ENCODE measurements at places on chromosomes 5 and 9. TPM values are rescaled to one million over a fixed set of nuclear protein-coding genes. Genes with fewer than 3 reads are reported as not detected.

SLCO4C1 gene
- total RNA-seq, result under 0.01 TPM

IFNK gene
- total RNA-seq, result not detected

MARVELD2 gene
- total RNA-seq, result 0.27 TPM

PCDHA9 gene
- total RNA-seq, result under 0.01 TPM

MZB1 gene
- total RNA-seq, result 90.8 TPM

GRCh38 chr5:170451747-170452365 is 52.0 kb upstream of the KCNIP1 start:
- no peak for DNase-seq

DNA sequence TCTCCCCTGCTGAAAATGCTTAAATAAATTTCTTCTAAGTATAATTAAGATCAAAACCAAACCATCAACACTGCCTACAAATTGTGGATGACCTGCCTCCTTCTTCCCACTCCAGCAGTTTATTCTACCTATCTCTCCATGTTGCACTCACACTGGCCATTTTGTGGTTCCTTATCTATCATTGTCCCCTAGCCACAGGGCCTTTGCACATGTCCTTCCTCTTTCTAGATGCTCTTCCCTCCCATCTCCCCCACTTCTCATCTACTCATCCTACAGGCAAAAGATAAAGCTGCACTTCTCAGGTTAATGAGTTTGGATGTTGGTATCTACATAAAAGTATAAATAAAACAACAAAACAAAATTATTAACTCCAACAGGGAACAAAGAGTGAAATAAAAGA is 70.6 kb upstream of the CCNG1 start:
- DNase-seq, result no peak

- no peak for DNase-seq
Measured at GRCh38 chr5:159782197-159782994, 133.9 kb upstream of the ADRA1B start.

GRCh38 chr5:122310889-122311288 is 1.1 kb upstream of the SNCAIP start:
- no peak for DNase-seq

- DNase-seq, result no peak
Measured at GRCh38 chr9:100600521-100601079, 22.7 kb downstream of the CAVIN4 start.

DNA sequence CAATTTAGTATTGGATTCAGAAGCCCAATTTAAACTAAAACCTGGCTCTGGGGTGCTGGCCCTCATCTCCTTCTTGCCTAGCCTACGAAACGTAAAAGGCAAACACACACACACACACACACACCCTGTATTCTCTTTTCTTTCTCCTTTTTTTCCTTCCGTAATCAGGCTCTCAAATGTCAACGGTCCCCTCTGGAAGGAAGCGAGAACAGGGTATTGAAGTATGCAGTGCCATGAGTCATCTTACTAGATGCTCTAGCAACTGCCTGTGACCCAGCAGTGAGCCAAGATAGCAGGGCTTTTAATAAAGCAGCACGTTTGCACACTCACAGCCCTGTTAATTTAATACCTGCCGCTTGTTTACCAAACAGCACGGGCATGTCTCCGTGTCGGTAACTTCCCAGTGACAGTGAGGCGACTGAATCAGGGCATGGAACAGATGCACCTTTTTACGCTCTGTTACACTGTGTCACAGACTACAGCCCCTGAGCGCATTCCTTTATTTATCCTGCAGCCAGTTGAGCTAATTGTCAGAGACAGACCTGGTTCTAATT is 243.8 kb downstream of the BNC2 start:
- DNase-seq, result no peak

DNA sequence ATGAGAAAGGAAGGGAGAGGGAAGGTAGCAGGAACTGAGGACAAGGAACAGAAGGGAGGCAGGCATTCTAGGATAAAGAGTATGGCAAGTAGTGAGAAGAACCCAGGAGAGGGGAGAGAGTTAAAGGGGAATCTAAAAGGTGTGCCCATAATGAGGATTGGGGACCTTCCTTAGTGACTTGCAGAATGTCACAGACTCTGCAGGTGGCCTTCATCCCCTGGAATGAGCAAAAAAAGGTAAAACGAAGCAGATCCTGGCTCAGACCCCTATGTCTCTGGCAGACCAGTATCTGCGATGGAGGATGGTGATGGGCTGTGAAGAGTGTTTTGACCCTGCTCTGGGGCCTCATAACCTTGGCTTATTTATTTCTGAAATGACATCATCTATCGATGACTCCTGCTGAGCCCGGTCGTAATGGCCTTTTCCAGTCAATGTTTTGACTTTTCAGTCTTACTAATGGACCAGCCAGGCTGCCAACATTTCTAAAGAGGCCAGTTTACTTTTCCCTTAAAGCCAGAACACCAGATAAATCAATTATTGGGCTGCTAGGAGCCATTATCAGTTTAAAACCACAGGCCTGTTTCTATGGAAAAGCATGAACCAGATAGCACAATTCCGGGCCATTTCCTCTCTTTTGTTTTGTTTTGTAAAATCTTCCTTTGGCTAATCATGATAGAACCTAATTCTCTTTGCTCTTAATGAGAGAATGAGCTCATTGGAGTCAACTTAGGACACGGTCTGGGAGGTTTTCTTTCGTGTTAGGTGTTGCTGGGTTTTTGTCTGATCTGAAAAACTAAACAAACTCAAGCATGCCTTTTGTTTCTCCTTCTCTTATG is 3.1 kb downstream of the TMOD1 start:
- DNase-seq, result no peak
